ENCODE measurements at places on chromosomes 16 and 17. TPM values are rescaled to one million over a fixed set of nuclear protein-coding genes. Genes with fewer than 3 reads are reported as not detected.

The ERBB2 gene
- total RNA-seq = 75.8 TPM

The KRT17 gene
- not detected for total RNA-seq

The GP1BA gene
- total RNA-seq = not detected

The CHD9NB gene
- total RNA-seq = 0.97 TPM

The CX3CL1 gene
- total RNA-seq = 11.7 TPM

The SHISA6 gene
- total RNA-seq = 0.59 TPM

The CD79B gene
- total RNA-seq = 5.7 TPM

The TMEM97 gene
- total RNA-seq = 2.4 TPM

GRCh38 chr16:65601781-65602180 is 479.9 kb upstream of the CDH11 start:
- DNase-seq = no peak

DNA sequence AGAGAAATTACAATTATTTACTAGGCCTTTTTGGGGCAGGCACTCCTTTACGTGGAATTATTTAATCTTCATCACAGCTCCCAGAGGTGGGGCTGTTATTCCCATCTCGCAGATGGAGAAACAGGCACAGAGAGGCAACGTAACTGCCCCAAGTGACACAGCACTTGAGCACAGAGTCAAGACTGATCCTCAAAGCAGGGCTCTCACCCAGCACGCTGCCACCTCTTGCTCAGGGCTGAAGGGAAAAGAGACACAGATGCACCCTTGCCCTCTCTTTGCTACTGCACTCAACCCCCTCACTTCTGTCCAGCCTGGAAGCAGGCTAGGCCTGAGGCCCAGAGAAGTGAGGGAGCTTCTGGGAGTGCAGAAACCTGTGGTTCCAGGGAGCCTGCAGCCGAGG is 4.4 kb downstream of the ADAM11 start:
- no peak for DNase-seq

- DNase-seq = peak; percentile 48
Observed at GRCh38 chr17:79933863-79934652, 94.8 kb upstream of the CBX4 start.

GRCh38 chr17:15194859-15195277 is 70.3 kb downstream of the PMP22 start:
- no peak for DNase-seq

- DNase-seq = peak; percentile 5
Observed at GRCh38 chr17:80868022-80868609, 123.5 kb upstream of the CHMP6 start.

- DNase-seq = no peak
Observed at GRCh38 chr16:19011169-19011731, 27.5 kb downstream of the TMC7 start.

- no peak for DNase-seq
Observed at GRCh38 chr17:15288859-15289258, 23.7 kb upstream of the PMP22 start.

DNA sequence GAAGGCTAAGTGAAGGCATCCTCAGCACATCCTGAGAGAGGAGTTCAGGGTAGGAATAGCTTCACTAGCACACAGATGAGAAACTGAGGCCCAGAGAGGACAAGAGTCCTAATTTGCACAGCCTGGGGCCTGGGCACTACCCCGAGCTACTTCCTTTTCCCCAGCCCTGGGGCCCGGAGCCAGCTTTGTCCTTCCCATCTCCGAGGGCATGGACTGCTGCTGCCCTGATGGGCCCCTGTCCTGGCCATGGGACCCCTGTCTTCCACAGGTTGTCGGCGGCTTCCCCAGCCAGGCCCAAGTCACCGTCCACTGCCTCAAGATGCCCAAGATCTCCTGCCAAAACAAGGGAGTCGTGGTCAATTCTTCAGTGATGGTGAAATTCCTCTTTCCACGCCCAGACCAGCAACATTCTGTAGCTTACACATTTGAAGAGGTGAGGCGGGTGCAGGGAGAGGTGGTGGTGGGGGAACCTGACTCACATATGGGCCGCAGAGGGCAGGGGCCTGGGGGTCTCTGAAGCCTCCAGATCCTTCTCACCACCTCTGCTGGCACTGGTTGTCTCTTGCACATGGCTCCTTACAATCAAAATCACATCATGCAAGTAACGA is 11.4 kb upstream of the NLRC5 start:
- DNase-seq = no peak

- no peak for DNase-seq
Observed at GRCh38 chr16:11781773-11782172, 15.3 kb downstream of the ZC3H7A start.

DNA sequence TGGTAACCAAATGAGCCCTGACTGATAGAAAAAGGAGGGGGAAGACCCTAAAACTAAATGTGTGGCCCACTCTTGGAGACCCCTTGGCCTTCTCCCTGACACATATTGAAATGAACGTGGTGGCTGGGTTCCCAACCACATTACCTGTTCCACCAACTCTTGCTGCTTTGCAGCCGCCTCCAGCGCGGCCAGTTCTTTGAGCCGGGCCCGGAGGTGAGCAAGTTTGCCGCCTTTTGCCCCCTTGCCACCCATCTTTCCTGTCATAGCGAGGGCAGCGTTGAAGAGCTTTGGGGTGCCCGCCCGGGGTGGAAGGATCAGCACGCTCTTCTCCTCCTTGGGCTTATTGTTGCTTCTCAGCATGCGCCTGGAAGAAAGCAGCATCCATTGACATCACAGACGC is 83.2 kb downstream of the CNGB1 start:
- DNase-seq = no peak

- DNase-seq = no peak
Observed at GRCh38 chr17:77637818-77638575, 320.5 kb upstream of the TNRC6C start.

DNA sequence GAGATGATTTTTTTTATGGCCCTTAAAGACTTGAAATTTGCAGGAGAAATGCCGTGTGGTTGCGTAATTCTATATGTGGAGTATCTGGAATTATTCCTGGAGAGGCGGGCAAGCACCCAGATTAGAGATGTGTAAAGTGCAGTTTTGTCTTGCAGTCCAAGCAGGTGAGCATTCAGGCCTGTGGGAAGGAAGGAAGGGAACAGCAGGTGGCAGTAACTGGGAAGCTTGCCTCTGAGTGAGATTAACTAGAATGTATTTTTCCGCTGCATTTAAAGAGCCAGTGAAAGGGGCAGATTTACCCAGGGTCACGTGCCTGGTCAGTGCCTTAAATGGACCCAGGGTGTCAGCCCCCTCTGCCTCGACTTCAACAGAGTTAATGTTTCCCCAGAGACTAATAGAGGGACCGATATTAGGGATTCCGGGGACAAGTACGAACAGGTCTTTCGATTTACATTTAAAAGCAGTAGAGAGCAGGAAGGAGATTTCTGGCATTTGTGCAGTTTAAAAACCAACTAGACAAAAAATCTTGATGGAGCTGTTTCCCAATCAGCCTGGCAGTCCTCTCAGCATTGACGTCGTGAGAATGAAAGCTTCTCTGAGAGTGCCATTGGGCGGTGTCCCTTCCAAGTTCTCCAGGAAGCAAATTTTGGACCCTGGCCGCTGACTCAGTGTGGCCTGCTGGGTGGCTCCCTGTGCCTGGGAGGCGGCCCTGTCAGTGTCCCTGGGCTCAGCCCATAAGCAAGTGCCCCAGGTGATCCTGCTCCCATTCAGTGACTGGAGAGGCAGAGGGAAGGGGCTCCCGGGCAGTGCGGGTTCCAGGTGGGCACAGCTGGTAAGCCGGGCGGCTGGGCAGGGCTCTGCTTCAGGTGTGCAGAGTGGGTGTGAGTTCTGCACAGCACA is 38.2 kb downstream of the KSR1 start:
- DNase-seq = peak; percentile 71

DNA sequence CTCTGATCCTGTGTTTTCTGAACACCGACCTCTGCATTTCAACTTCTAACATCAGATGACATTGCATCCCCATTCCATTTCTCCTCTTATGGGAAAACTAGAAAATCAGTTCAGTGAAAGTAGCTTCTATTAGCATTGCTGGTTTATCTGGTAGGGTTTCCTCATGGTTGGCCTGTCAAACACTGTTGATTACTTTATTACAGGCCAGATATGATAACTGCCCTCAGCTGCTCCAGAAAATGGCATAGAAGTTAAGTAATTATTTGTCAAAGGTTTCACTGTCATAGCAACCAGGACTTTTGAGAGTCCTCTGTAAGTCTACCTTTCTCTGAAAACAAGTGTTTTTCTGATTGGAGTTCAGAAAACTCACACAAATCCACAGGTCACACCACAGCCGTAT is 3.0 kb downstream of the GFOD2 start:
- no peak for DNase-seq

DNA sequence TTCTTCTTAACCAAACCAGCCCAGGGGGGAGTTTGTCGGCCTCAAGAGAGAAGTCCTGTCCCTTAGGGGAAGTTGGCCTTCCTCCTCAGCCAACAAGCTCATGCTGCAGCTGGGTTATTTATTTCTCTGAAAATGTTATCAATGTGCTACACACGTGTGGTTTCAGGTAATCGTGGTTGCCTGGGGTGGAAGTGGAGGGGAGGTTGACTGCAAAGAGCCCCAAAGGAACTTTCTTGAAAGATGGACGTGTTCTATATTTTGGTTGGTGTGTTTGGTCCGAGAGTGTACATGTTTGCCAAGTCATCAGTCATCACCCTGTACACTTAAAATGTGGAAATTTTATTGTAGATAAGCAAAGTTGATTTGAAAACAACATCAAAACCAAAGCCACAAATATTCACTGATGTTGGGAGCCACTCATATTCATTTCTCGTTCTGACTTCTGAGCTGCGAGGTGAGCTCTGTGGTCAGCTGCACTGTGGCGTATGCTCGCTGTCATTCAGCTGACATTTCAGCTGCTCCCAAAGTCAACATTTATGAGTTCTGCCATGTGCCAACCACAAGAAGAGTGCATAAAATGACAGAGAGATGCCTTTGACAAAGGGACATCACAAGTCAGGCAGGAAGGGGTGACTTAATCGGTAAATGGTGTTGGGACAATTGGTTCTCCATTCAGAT is 26.5 kb upstream of the ADGRG1 start:
- DNase-seq = no peak

DNA sequence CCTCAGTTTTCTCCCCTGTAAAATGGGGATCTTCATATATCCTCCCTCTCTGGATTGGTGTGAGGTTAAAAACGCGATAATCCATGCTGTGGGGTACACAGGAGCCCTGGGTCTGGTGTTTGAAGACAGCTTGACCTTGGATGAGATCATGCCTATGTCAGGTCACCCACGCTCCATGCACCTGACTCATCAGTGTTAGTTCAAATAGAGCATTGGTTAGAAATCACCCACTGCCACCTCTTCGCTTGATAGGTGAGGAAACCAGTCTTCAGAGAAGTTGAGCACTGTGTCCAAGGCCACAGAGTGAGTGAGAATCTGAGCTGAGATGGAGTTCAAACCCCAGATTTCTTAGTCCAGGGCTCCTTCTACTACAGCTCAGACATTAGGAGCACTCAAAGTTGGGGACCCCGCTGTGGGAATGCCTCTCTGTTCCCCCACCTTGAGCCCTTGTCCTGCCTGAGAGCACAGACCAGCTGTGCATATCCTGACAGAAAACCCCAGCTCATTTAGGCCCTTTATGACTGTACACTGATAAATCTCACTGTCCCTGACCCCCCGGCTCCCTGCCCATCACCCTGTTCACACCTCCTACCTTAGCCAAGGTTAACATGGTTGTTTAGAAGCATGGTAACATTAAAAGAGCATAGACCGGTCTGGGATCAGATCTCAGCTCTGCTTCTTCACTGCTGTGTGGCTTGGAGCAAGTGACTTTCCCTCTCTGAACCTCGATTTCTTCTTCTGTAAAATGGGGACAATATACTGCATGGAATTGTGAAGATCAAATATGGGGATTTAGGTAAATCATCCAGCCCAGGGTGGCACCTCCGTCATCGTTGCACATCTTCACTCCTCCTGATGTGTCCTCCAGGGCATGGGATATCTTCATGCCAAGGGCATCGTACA is 22.4 kb upstream of the LGALS9 start:
- DNase-seq = no peak

DNA sequence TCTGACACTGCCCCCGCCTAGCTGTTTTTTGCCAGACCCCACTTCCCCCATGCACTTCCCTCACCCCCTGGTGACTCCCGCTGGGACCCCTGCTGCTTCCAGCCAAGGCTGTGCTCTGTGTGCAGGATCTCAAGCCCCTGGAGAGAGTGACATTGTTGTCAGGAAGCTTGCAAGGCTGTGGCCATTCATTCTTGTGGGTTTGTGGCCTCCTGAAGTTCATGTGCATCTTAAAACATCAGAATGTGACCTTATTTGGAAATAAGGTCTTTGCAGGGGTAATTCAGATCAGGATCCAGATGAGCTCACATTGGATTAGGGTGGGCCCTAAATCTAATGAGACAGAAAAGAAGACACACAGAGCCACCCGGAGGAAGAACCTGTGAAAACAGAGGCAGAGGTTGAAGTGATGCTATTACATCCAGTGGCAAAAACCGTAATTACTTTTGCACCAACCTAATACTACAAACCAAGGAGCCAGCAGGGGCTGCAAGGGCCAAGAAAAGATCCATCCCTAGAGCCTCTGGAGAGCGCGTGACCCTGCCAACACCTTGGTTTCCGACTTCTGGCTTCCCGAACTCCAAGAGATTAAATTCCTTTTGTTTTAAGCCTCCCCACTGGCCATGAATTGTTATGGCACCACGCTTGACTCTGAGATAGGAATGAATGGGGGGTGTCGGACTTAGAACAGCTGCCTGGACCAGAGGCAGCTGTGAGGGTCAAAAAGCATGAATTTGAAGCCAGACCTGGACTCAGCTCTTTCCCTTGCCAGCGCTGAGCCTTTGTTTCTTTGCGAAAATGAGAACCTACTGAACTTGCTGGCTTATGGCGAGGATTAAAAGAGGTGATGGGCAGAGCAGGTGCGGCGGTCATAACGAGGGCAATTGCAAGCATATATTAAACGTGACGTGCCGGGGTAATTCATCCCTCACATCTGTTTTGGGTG is 75.5 kb downstream of the BMERB1 start:
- DNase-seq = no peak

GRCh38 chr16:25060920-25061319 is 45.8 kb upstream of the ARHGAP17 start:
- no peak for DNase-seq

DNA sequence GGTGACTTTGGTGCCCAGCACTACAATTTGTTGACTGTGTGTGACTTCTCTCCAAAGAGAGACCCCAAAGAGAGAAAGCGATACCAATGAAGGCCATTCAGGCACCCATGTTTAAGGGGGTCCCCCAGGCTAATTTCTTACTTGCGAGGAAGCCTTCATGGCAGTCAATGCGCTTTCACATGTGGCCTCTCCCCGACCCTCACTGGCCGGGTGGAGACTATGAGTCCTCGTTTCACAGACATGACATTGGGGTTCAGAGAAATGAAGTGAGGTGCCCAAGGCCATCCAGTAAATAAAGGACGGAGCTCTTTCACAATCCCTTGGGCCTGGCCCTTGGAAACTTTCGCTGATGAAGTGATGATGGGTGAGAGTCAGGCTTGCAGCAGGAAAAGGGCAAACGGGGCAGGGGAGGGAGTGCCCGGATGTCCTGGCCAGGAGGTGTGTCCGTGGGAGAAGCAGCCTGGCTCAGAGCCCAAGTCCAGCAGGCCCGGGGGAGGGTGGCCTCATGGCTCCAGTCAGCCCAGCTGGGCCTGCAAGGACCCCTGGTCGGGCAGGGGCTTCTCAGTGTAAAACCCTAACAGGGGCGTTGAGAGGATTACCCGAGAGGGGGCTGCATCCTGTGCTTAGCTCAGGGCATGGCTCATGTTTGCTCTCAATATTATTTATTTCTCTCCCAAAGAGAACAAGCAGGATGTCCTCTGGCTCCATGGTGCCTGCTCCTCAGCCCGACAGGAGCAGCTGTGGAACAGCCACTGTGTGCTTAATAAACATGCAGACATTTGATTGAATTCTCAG is 14.7 kb downstream of the TBX2 start:
- DNase-seq = peak; percentile 52

GRCh38 chr17:30821871-30822723 is 2.4 kb downstream of the CRLF3 start:
- DNase-seq = no peak

GRCh38 chr17:40322358-40323315 is 13.7 kb downstream of the RARA start:
- peak; percentile 76 for DNase-seq

Measured in left ventricle myocardium superior (tissue), 1 donor.